Body of pancreas (tissue), 4 donors: ENCODE measurements at places on chromosomes 4 and X. TPM values are rescaled to one million over a fixed set of nuclear protein-coding genes. Genes with fewer than 3 reads are reported as not detected.
A peak's percentile ranks its signal among the peaks of the same experiment; 100 is the strongest.

GRCh38 chr4:37445023-37445422 lies 200.5 kb downstream of the NWD2 start:
- no peak for DNase-seq

The SUPT20HL2 gene
- total RNA-seq, result not detected

- peak; percentile 53 for DNase-seq
Observed at GRCh38 chr4:40550948-40551462, 78.7 kb downstream of the RBM47 start.

The MAGEB1 gene
- not detected for total RNA-seq

DNA sequence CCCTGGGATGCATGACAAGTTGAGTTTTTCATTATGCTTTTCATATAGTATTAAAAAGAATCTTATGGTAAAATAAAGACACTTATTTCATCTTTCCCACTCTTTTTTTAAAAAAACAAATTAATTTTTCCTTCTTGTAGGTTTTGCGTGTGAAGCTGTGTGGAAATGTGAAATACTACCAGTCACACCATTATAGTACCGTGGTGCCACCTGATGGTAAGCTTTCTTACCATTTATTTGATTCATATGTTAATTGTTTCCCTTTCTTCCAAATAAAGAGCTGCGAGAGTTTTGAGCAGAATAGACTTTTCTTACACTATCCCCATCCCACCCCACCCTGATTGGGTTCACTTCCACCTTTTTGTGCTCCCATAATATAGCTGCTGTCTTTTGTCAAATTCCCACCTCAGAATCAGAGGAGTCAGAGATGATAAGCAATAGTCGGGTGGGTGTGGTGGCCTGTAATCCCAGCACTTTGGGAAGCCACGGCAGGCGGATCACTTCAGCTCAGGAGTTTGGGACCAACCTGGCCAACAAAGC lies 44.3 kb downstream of the CASP6 start:
- DNase-seq, result no peak

DNA sequence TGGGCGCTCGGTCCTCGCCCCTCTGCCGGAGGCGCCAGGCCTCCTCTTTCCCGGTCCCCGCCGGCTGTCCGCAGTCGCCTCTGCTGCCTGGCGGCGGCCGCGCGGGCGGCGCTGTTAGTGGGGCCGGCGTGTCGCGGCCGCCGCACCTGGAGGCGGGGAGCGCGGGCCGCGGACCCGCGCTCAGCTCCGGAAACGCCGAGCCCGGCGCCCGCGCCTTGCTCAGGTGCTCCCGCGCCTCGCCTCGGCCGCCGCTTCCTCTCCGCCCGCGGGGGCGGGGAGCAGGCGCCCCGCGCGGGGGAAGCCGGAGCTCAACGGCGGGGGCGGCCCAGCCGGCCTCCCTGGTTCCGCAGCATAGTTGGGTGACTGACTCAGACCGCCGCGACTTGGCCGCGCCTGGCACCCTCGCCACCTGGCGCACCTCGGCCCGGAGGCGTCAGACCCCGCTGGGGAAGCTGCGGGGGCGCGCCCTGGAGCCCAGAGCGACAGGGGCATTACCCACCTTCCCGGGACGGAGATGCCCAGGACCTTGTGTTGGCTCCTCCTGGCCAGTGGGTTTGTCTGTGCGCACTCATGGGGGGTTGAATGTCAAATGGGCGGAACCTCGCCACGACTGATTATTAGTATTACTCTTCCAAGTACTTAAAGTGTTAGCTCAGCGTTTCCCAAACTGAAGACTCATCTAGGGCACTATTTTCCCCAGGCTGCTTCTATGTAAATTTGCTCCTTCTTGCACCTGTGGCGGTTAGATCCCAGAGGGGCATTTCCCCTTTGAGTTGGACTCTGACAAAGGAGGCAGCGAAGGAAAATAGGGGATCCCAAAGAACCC lies at the start of gene ARAP2:
Gene ARAP2, minus strand, starts transcription at position 258 of the 826 bp plus-strand sequence. CDS start 15,028 bp downstream, outside the sequence.
- DNase-seq, result peak; percentile 73

- no peak for DNase-seq
Observed at GRCh38 chrX:17846045-17846444, 15.1 kb downstream of the RAI2 start.

GRCh38 chr4:92189146-92189545 lies 114.6 kb upstream of the GRID2 start:
- no peak for DNase-seq

- DNase-seq, result no peak
Observed at GRCh38 chr4:141711211-141711610, 74.8 kb downstream of the IL15 start.

GRCh38 chrX:41561045-41561444 lies 113.9 kb downstream of the NYX start:
- DNase-seq, result peak; percentile 40

GRCh38 chr4:1614502-1614853 lies 69.6 kb downstream of the FAM53A start:
- no peak for DNase-seq

- DNase-seq, result no peak
Observed at GRCh38 chr4:7763788-7764187, 175.9 kb downstream of the AFAP1 start.
